CD8-positive, alpha-beta memory T cell (primary cell): ENCODE measurements at places on chromosomes 12 and 14.

DNA sequence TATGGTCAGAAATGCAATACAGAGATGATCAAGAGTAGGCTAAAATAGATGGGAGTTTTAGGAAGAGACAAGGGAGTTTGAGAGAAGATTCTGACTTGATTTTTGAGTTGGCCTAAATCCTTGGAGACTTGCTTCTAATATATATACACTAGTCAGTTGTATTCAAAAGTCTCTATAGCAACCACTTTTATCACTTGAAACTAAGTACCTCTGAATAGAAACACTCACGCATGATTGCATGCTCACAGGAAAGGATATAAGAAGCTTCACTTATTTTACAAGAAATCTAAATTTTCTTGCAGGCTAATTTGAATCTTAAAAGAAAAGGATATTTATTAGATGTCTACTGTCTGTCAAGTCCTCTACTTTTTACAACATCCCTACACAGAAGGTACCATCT lies 316.8 kb downstream of the SNAPC1 start:
- DNase-seq, result no peak

GRCh38 chr12:69284131-69284530 lies 44.8 kb downstream of the CPSF6 start:
- peak; percentile 17 for DNase-seq

GRCh38 chr14:51318813-51319597 lies 79.0 kb downstream of the TMX1 start:
- no peak for DNase-seq

DNA sequence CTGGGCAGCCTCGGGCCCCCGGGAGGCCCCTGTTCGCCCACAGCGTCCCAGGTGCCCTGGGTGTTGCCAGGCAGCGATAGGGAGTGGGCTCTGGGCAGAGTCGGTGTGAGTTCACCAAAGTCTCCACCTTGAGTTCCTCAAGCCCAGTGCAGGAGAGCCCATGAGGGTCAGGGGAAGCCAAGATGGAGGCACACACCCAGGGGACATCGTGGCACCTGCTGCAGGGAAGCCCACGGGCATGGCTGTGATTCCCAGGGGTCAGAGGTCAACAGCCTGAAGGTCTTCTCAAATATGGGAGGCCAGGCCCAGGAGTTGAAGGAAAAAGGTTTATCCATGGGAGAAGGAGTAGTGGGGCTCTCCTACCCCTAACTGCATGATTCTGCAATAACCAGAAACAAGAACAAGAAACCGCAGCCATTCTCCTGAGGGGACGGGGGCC lies 148.8 kb downstream of the ADGRD1 start:
- no peak for DNase-seq

GRCh38 chr12:57452937-57453509 lies 2.1 kb upstream of the INHBE start:
- DNase-seq, result no peak

DNA sequence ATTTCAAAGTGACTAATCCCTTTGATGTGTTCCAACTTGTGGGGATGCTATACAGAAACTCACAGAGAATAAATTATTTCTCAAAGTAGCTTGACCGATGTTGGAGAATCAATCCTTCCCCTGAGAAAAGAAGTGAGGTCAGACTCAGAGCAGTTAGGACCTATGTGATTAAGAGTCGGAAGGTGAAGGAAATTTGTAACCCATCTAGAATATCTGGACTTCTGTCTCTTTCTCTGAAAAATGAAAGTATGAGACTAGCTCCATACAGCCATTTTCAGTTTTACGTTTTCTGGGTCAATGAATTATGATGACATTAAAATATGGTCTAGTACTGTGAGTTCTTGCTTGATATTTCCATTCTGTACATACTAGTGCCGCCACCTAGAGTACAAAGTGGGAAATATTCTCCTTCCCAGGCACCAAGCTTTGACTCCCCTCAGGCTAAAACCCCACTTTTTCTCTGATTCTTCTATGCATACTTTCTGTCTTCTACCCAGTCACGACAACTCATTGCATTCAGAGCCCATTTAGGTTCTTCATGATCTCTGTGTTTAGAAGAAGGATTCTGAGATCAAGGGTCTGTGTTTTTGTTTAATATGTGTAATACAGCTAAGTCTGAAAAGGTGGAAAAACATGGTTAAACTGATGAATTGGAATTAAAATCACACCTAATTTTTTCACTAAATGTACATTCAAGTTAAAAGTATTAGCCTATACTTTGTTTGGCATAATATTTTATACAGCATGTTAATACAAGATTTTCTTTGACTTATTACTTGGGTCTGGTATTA lies 6.9 kb upstream of the NTS start:
- DNase-seq, result no peak

- no peak for DNase-seq
Observed at GRCh38 chr12:70603044-70603443, 34.2 kb downstream of the PTPRB start.

- DNase-seq, result no peak
Observed at GRCh38 chr12:100995771-100996170, 201.2 kb downstream of the ANO4 start.

DNA sequence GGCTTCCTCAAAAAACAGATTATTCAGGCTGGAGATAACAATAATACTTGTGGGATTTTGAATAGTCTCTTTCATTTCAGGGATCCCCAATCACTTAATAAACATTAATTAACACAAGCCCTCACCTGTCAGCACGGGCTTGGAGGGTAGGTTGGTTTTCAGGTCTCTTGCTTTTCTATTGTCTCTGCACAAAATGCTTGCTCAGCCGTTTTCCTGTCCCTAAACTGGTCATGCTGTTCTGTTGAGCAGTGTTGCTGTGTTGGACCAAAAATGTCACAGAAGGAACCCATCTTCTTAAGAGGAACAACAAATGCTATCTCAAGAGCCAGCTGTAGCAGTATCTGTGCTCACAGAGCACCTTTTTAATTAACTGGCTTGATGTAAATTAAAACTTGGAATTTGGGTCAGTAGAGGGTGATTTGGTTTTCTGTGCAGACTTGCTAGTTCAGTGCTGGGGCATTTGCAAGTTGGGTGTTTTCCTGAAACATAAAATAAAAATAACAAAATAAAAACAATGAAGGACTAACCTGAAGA lies 231.8 kb upstream of the CRY1 start:
- no peak for DNase-seq

DNA sequence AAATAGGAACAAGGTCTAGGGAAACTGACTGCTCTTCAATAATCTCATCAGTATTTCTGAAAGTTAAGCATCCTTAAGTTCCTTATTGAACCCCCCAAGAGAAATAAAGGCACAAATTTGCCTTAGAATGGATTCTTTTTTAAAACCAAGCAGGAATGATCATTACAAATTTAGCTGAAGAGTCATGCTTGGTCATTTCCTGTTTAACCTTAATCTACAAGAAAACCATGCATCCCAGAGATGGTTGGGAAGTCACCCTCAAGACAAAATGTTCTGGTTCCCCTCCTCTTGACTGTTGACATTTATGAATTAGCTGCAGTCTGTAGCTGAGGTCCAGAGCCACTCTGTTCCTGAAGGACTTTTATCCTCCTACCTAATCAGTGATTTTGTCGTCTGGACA lies 291.8 kb upstream of the G2E3 start:
- no peak for DNase-seq

- no peak for DNase-seq
Observed at GRCh38 chr14:45990252-45990651, 661.3 kb downstream of the RPL10L start.

- no peak for DNase-seq
Observed at GRCh38 chr14:60396718-60397343, 89.0 kb downstream of the C14orf39 start.

- DNase-seq, result peak; percentile 43
Observed at GRCh38 chr14:99946652-99947489, 118.4 kb upstream of the EVL start.

- DNase-seq, result no peak
Observed at GRCh38 chr12:51922146-51922545, 14.8 kb downstream of the ACVRL1 start.

DNA sequence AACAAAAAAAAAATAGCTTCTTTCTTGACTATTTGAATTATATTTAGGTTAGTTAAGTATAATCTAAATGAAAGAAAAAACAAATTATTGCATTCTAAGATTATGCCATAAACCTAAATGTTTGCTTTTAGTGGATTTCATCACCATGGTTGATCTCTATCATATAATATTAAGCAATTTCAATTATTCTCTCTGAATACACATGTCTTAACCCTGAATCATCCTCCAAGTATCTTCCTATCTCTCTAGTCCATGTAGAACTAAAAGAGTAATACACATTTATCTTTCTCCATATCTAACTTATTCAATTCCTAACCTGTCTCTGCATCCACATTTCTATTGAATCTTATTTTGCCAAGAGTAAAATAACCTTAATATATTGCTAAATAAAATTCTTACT lies 59.6 kb downstream of the PPFIA2 start:
- no peak for DNase-seq

DNA sequence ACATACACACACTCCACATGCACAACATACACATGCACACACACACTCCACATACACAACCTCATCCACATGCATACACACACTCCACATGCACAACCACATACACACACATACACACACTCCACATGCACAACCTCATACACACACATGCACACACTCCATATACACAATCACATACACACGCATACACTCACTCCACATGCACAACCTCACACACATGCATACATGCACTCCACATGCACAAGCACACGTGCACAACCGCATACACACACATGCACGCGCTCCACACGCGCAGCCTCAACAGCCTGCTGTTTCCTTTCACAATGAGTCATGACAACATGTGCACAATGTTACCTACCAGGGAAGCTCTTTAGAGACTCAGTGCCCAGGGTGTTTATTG lies 61.2 kb upstream of the TMEM132C start:
- DNase-seq, result no peak

- DNase-seq, result no peak
Observed at GRCh38 chr14:100602621-100603230, 15.5 kb upstream of the BEGAIN start.

GRCh38 chr12:5900533-5901205 lies 44.4 kb downstream of the ANO2 start:
- DNase-seq, result no peak

DNA sequence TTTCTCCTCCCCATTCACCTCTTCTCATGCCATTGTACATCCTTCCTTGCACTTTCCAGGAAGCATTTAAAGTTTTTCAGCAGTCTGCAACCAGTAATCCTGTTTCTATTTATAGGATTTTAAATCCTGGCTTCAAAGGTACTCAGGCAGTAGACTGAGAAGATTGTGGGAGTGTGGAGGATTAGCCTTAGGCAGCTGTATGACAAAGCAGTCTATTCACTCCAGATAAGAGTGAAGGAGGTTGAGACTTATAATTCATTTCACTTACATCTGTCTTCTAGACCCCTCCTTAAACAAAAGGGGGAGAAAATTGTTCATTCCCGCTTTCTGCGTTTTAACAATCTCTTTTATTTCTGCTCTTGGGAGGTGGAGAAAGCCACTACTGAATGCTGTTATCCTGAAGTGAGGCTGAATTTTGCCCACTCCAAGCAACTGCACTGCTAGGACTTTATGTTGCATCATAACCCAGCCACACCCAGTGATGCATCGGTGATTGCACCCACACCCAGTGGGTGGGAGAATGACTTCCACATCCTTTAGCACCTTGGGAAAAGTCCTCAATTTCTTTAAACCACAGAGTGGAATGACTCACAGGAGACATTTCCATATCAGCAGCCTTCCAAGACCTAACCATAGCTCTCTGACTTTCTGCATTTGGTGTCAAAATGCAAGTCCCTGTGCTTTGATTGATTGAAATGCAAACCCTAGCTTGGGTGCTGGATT lies 382.5 kb upstream of the ATP2B1 start:
- DNase-seq, result no peak

- no peak for DNase-seq
Observed at GRCh38 chr14:93909429-93910128, 17.6 kb upstream of the FAM181A start.

DNA sequence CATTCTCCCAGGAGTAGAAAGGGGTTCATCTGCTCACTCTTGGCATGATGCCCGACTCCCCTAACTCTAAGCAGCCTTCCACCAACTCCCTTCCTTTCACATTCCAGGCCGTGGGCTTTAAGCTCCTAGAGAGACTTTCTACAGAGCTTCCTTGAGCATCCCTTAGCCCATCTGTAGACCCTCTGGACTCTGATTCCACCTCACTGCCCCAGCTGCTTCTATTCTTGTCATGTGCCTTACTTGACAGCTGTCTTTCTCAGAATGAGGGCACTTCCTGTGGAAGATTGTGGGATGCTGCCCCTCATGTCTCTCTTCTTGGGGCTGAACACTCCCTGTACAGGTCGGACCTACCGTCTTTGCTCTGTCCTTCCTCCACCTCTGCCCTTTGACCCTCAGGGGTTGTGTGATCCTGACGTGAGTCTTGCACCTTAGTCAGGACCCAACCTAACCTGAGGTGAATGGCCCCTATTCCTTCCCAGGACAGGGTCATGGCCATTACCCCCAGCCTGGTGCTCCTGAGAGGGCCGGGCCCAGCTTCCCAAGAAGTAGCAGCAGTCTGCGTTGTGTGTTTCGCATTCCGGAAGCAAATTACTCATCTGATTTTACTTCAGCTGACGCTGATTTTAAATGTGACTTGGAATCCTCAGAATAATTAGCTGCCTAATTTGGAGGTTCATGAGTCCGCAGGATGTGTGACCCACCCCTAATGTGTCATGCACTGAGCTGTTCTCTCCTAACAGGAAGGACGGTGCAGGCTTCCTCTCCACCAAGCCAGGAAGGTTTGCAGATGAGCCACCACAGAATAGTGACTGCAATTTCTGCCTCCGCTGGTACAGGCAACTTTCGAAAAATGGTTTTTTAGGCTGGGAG lies 2.7 kb upstream of the GALNT6 start:
- peak; percentile 73 for DNase-seq

GRCh38 chr14:74733221-74733620 lies 20.3 kb downstream of the FCF1 start:
- no peak for DNase-seq

- DNase-seq, result no peak
Observed at GRCh38 chr12:69998011-69998410, 173.0 kb downstream of the MYRFL start.

DNA sequence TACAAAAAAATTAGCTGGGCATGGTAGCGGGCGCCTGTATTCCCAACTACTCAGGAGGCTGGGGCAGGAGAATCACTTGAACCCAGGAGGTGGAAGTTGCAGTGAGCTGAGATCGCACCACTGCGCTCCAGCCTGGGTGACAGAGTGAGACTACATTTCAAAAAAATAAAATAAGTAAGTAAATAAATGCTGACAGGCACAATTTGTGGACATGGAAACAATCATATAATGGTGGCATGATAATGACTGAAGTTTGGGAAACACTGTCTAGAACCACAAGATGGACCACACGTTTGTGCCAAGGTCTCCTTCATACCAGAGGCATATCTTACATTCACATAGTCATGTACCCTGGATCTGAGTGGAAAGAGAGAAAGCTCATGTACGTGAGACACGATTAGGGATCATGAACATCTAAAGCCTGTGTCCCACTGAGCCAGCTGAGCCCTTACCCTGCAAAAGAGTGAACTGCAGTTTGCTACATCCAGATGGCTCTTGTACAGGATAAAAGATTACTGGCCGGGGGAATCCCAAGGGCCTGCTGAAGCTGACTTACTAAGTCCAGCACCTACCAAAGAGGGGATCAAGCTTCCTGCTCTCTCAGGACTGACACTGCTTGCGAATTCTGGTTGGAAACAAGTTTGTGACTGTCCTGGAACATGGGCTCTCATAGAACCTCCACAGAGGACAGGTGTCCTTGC lies 62.9 kb downstream of the TRAFD1 start:
- DNase-seq, result no peak

- no peak for DNase-seq
Observed at GRCh38 chr12:60211244-60211643, 615.4 kb downstream of the SLC16A7 start.

- no peak for DNase-seq
Observed at GRCh38 chr12:29187756-29188155, 38.7 kb downstream of the FAR2 start.

GRCh38 chr12:115000038-115000437 lies 316.1 kb upstream of the TBX3 start:
- DNase-seq, result no peak
